ENCODE measurements at places on chromosomes 6 and 20. TPM values are rescaled to one million over a fixed set of nuclear protein-coding genes. Genes with fewer than 3 reads are reported as not detected.

DNA sequence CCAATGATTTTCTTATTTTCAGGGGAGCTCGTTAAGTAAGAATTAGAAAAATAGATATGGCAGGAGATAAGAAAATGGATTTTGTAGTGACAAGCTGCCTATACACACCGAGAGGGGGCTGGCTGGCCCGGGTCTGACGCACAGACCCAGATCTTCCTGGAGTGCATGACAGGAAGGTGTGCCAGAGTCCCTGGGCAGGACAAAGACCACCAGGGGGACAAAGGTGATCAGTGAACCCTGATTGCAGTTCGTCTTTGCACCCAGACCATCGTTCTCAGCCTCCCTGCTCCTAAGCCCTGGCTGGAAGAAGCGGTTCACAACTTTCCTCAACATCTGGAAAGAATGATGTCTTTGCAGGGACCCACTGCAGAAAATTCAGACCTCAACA is 24.3 kb downstream of the CDH22 start:
- DNase-seq = no peak

DNA sequence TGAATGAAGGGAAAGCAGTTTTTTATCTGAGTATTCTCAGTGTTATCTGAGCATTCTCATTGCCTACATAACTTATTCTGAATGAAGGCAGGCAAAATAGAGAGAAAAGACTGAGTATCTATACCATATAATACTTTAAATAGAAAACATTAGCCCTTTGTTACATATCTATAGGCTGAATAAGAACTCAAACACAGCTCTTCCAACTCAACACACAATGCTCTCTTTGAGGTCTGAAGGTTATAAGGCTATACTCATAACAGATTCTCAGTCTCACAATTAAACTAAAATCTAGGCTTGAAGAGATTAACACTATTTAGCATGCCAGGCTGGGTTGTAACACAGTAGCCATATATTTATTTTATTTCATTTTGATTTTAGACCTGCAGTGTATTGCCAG is 56.9 kb downstream of the EYS start:
- no peak for DNase-seq

- no peak for DNase-seq
Observed at GRCh38 chr20:37384683-37385174, 38.8 kb downstream of the SRC start.

GRCh38 chr6:98927534-98927933 is 20.2 kb downstream of the FBXL4 start:
- DNase-seq = no peak

The TNXB gene
- 1.8 TPM for total RNA-seq

The NRN1 gene
- total RNA-seq = 1.0 TPM

DNA sequence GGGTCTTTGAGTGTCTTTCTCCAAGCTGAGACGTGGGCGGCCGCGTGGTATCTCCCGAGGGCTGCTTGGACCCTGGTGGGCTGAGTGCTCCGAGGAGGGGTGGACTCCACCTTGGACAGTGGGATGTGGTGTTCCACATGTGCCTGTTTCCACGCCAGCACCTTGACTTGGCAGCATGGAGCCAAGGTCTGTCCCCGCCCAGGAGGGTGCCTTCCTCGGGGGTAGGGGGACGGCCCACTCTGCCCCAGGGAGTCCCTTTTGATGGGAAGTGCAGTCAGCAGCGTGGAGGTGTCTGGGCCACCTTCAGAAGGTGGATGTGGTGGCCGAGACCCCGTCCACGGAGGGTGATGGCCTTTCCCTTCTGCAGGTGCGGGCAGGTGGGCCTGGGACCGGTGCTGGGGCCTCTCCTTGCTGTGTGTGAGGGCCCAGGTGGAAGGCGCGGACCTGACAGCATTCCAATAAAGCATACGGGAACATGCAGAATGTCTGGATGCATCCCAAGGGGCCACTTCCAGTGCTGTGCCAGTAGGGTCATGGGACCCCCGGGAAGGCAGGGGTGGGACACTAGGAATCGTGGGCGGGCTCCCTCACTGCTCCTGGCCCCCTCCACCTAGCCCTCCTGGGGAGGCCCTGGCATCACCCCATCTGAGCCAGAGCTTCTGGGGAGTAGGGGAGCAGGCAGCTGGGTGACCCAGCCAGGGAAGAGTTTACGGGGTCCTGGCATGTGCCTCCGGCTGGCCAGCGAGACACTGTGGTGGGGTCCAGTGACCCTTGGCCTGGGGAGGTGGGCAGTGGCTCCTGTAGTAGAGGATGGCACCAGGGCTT is 3.5 kb upstream of the COL20A1 start:
- DNase-seq = no peak

DNA sequence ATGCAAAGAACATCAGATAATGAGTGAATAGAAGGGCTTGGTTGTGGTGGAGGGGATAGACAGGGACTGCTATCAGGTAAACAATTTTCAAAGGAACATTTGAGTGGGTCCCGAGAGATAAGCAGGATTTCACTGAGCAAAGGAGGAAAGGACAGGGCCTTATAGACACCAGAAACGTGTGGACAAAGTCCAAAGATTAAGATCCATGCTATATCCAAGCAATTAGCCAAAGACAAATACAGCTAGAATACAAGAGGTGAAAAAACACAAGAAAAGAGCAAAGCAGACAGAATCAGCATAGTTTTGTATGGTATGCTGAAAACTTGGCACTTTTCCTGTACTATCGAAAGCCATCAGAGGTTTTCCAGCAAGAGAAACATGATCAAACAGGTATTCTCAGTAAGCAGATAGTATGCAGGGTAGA is 59.8 kb downstream of the CDK19 start:
- peak; percentile 12 for DNase-seq

DNA sequence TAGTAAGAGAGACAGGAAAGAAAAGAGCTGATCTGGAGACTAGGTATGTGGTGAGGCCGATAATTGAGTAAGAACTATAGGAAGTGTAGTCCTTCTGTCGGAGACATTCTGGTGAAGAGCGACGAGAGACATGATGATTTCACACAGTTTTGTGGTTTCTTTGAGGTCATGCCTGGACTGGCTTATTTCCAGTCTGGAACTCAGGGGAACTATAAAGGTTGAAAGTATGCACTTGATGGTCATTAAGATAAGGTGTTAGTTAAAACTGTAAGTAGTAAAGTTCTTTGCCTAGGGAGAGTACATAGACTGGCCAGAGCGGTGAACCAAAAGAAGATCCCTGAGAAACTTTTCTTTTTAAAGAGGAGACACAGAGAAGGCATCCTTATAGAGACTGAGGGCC is 68.8 kb downstream of the RFX6 start:
- peak; percentile 0 for DNase-seq

- peak; percentile 77 for DNase-seq
Observed at GRCh38 chr20:37095599-37096414, at the start of gene RBL1. Gene RBL1 (minus strand): TSS chr20:37095997. CDS start chr20:37095928, 69 bp downstream.

DNA sequence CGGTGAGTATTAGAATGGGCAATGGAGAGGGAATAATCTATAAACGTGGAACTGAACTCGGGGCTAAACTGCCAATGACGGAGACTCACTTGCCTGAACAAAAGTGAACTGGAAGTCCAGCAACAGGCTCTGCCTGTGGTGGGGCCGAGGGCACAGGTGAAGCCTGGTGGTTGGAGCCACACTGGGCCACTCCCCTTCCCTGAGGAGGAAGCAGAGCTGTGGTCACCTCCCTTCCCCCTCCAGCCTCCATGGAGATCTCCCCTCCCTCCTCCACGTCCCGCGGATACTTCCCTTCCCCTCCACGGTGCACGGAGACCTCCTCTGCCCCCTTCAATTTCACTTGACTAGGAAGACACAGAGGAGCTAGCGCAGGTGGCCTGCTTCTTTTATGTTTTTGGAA is 14.7 kb upstream of the DSP start:
- DNase-seq = no peak

The RIN2 gene
- 22.8 TPM for total RNA-seq

The HLA-DRB1 gene
- total RNA-seq = 1.5 TPM

DNA sequence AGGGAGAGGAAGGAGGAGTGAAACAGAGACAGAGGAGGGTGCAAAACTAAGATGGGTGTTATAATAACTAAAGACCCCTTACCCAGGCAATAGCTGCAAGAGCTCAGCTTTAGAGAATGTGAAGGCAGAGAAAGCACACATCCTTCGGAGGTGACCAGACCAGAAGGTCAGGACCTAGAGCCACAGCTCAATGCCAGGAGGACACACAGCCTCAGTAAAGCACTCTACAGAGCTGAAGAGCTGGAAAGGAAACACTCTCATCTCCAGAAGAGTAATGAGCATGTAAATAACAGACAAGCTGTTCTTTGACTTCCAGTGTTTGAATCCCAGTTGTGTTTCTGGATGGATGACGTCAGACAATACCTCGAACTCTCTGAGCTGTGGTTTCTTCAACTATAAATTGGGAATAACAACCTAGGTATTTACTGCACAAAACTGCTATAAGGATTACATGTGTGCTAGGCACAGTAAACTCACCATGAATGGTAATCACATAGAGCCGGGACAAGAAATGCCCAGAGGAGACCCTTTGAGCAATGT is 63.2 kb downstream of the MAP3K5 start:
- no peak for DNase-seq

GRCh38 chr6:55898342-55898741 is 23.0 kb upstream of the BMP5 start:
- peak; percentile 47 for DNase-seq

DNA sequence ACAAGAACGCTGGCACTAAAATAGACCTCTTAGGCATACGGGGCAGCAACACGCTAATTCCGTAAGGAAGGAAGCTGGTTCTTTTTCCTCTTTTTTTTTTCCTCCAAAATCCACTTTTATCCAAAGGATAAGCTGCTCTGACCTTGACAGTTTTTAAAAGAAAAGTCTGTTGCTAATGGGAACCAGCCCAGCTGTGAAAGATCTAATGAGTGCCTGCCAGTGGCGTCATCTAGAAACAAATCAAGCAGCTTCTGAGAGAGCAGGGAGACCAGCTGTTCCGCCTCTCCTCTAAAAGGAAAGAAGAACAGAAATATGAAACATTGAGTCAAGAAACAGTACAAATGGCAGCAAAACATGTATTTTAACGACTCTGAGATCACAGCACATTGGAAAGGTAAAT is 78.6 kb downstream of the FAXC start:
- no peak for DNase-seq

The SLC26A8 gene
- not detected for total RNA-seq

Data from astrocyte (in vitro differentiated cells and primary cell).